NAMALWA (cell line): ENCODE measurements at places on chromosomes 7 and 10.

GRCh38 chr10:78170026-78170475 is 136.4 kb downstream of the RPS24 start:
- no peak for DNase-seq

DNA sequence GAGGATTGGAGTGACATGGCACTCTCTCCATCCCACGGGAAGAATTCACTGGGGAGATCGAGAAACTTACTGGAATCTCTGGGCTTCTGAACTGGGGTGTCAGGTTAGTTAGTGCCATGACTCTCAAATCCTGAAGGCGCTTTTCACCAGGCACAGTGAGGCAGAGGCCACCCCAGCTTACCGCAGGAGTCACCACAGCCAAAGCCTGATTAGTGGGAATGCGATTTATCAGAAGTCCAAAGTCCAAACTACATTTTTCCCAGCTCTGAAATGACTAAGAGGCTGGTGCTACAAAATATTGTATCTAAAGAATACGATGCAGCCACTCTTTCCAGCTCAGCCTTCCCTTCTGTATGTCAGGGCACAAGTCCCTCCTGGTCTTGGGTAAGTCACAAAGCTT is 334.8 kb upstream of the SHH start:
- DNase-seq: no peak

GRCh38 chr7:149245244-149245643 is 5.8 kb downstream of the ZNF212 start:
- DNase-seq: peak; percentile 34

DNA sequence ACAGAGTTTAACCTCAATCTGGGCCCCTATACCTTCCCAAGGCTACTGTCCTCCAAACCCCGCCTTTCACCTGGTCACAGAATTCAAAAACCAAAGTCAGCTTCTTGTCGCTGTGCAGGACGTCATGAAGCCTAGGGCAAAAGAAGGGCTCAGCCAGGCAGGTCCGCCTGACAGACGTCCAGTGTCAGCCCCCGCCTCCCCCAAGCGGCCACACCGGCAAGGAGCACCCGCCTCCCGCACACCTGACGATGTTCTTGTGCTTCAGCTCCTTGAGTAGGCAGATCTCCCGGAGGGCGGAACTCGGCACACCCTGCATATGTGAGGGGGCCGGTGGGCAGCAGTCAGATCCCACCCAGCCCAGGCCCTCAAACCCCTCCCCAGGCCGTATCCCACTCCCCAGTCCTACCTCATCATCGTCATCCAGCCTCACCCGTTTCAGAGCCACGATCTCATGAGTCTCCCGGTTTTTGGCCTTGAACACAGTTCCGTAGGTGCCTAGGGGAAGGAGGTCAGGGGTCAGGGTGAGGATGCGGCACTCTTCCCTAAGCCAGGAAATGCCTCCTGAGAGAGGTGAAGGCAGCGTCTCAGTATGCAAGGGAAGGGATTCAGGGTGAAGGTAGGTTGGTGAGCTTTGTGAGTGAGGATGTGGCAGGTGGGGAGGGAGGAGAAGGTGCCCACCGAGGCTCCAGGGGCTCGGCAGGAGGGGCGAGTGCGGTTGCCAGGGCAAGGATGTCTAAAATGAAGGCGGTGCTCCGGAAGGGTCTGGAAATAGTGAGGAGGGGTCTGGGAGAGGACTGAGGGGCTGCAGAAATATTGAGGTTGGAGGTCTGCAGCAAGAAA is 811 bp downstream of the CDK5 start:
- no peak for DNase-seq

DNA sequence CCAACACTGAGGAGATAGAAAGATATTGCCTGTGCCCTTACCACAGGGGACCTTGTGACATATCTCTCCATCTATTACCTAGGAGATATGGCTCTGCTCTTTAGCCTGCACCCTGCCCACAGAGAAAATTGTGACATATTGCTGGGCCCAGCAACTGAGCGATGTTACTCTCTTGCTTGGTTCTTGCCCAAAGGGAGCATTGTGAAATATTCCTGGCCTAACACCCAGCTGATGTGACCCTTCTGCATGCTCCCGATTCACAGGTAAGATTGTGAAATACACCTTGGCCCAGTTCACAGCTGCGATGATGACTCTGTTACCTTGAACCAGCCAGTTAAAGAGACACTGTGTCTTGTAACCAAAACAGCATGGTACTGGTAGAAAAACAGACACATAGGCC is 37.2 kb upstream of the ZNF107 start:
- no peak for DNase-seq

DNA sequence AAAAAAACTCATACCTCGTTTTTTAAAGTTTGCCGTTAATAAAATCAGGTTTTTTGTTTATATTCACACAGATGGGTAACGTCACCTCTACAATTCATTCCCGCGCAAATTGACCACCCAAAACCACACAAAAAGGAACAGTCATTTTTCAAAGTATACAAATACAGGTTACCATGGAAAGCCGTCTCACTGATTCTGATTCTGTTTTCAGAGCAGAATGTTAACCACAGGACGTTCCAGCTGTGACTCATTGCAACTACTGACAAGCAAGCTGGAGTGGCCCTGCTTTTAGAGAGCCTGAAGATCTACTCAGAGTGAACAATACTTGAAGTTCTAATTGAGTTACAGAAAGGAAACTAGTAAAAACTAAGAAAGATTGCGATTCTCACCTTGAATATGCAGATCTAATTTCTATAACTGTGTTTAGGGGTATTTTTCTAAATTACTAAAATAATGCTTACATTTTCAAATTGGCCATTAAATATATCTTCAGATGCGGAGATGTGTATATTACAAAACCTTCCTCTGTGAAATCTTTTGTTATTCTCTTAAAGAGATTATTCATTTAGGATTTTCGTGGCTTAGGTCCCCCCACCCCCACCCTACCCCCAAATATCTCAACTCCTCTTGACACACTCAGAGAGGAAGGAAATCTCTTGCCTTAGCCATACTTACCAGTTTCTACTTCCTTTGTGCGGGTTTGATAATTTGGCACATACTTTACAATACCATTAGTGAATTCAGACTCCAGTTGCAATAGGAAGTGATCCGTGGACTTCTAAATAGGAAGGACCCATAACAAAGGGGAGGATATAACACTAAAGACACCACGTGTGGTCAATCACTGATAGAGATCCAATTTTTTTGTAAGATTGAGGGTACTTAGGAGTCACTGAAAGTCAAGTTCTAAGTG is 106.0 kb downstream of the CUBN start:
- peak; percentile 12 for DNase-seq

GRCh38 chr10:4947635-4948596 is 15.3 kb upstream of the AKR1C1 start:
- no peak for DNase-seq

DNA sequence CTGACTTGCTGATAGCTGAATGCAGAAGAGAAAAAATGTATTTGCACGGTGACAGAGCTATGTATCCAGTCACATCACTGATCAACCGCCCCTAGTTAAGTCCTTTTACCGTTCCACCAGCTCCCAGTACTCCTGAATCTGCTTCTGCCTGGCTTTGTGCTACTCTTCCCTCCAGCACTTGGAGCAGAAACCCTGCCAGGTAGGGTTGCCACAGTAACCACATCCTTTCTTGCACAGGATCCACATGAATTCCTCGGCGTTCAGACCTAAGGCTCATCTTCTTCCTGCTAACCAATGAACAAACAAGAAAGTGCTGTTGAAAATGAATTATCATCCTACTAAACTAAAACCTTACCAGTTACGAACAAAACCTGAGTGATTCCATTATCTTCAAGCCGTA is 52.0 kb upstream of the KCTD7 start:
- DNase-seq: no peak

DNA sequence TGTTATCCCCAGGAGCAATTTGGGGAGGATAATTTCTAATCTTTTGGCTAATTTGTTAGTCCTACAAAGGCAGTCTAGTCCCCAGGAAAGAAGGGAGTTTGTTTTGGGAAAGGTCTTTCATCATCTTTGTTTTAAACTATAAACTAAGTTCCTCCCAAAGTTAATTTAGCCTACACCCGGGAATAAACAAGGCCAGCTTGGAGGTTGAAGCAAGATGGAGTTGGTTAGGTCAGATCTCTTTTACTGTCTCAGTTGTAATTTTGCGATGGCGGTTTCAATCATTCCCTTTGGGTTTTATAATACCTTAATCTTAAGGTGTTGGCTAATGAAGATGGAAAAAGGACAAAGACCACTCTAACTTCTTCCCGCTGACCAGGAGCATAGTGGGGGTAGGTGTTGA is 166.4 kb upstream of the NAMPT start:
- DNase-seq: no peak
